ENCODE measurements at places on chromosomes 7 and 10. TPM values are rescaled to one million over a fixed set of nuclear protein-coding genes. Genes with fewer than 3 reads are reported as not detected.

DNA sequence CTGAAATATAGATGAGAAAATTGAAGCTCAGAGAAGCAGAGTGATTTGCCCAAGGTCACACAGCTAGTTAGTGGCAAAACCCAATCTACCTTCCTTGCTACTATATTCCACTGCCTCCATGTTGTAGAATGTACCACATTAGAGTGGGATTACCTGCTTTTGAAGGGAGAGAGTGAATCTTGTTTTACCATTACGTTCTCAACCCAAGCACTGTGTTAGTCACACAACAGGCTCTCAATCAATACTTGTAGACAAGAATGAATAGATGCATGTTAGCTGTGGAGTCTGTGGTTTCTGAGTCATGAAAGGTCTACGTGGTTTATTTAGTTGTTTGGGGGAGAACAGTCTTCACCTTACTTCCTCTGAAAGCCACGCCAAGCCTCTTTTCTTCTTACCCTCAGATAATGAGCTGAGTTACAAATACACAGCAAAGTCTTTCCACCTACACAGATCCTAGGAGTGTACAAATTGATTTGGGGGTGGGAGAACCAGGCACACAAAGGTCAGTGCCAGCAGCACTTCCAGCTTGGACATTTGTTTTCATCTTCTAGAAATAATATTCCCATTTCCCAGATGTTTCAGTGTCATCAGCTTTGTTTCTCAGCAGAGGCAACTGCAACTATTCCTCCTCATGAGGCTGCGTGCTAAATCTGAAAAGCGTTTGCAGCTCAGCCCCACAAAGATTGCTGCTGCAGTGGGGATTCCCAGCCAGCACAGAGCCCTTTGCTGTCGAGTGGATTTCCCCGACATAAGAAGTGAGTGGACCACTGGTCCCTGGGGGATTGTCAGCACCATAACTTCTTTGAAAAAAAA is 71.5 kb upstream of the ADO start:
- DNase-seq, result no peak

- no peak for DNase-seq
Measured at GRCh38 chr7:30027740-30028215, 434 bp upstream of the PLEKHA8 start.

DNA sequence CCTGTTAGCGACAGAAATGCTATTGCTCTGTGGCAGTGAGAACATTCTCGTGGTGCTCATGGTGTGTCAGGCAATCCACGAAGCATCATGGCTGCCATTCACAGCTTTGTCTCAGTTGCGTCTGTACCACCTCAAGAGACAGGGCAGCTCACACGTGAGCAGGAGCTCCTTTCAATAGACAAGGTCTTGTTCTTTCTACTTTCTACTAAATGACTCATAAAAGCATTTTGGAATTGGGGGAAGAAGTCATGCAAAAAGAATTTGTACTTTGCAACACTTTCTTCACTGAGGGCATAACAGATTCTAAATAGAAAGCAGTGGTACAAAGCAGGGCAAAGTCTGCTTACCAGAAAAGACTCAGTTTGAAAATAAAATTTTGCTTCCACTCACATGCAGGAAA is 638.5 kb downstream of the PHTF2 start:
- DNase-seq, result no peak

Gene TRPV5
- total RNA-seq, result not detected

Measured in uterus (tissue), 4 donors.